ENCODE measurements at places on chromosomes 4 and X. TPM values are rescaled to one million over a fixed set of nuclear protein-coding genes. Genes with fewer than 3 reads are reported as not detected.

GAGE12H gene
- not detected for total RNA-seq

GIMD1 gene
- total RNA-seq = not detected

PPP1R2C gene
- not detected for total RNA-seq

HTN3 gene
- not detected for total RNA-seq

ZDHHC15 gene
- 1.2 TPM for total RNA-seq

MSANTD1 gene
- total RNA-seq = 0.85 TPM

TRIM75 gene
- total RNA-seq = not detected

COQ2 gene
- total RNA-seq = 7.3 TPM

GPR119 gene
- total RNA-seq = not detected

MYOZ2 gene
- not detected for total RNA-seq

SYP gene
- total RNA-seq = 0.73 TPM

DUX4 gene
- not detected for total RNA-seq

NUDT11 gene
- total RNA-seq = 9.1 TPM
